ENCODE measurements at places on chromosomes 3 and 15. TPM values are rescaled to one million over a fixed set of nuclear protein-coding genes. Genes with fewer than 3 reads are reported as not detected.

DNA sequence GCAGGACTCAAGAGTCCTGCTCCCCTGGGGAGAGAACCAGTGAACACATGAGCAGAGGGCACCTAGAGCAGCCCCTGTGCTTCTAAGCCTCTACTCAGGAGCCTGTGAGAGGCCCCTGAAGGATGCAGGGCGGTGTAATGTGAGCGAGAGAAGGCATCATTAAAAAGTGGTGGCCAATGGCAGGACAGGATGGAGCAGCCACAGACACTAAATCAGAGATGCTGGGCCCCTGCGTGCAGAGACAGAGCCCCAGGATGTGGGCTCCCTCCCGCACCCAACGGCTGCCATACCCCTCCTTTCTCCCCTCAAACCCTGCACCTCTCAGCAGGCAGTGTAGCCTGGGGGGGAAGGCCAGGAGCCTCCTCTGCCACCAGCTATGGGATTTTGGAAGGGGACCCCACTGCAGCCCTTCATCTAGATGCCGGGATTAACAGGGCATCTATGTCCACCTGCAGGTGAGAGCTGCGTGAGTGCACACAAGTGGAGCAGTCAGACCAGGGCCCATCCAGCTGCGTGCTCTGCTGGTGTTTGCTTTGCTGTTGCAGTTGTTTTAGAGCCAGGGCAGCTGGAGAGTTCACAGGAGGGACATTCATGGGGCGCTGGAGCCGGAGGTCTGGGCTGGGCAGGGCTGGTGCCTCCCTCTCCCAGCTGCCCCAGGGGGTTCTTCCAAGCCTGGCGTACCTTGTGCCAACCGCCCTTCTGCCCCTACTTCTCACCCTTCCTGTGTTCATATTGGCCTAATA lies 5.1 kb upstream of the IQSEC1 start:
- DNase-seq = no peak

DNA sequence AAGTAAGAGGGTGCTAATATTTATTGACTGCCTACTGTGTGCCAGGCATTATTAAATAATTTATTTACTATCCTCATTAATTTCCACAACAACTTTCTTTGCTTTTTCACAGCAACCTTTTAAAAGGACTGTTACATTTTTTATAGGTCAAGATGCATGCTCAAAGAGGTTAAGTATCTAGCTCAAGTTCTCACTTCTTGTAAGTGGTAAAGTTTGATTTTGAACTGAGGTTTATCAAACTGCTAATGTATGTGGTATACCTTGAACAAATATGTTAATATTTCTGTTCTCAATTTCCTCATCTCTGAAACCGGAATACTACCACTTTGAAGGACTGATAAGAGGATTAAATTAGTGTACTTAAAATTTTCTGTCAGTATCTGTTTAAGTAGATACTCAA lies 183.3 kb downstream of the AKAP13 start:
- no peak for DNase-seq

DNA sequence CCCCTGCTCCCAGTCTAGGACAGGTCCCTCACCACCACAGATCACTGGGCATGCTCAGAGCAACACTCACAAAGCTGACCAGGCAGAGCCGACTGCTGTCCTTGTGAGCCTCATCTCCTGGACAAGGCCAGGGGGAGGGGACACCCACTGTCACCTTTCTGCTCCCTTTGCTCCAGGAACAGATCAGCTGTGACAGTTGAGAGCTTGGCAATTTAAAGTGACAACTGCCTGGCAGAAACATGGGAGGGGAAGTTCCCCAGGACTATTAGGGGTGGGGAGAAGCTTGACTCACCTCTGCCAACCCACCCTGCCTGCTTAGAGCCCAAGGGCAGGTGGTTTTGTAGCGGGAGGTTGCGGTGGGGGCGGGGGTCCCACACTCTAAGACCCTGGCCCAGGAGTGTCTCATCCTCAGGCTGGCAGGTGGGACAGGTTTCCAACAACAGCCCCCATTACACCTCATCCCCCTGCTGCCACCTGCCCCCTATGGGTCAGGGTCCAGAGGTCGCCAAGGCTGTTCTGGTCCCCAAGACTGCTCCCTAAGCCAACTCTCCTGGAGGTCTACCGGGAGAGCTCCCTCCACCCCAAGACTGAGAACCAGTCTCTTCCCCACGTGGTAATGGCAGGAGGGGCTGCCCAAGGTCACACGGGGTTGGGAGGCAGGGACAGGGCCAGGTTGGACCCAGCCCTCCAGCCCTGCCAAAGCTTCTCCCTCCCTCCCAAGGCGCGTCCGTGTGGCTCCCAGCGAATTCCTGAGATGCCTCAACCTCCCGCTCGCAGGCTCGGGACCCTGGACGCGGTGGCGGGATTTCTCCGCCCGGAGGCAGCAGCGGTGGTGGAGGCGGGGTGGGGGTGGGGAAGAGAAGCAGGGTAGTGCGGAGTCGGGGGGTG lies 80.4 kb downstream of the IQSEC1 start:
- no peak for DNase-seq

DNA sequence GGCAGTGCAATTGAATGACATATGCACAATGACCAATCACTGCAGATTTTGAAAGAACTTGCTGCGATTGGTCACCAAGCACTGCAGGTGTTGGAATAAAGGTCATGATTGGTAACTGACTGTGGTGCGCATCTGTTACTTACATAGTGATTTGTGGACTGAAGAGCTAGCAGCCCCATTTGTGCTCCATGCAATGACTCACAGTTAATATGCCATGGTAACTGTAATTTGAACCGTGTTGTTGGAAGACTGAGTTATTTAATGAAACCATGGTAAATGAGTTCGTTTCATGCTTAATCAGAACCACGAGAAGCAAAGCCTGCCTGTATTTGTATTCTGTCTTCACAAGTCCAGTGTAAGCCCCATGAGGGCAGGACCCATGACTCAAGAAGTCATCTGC lies 220.5 kb downstream of the TJP1 start:
- DNase-seq = no peak

DNA sequence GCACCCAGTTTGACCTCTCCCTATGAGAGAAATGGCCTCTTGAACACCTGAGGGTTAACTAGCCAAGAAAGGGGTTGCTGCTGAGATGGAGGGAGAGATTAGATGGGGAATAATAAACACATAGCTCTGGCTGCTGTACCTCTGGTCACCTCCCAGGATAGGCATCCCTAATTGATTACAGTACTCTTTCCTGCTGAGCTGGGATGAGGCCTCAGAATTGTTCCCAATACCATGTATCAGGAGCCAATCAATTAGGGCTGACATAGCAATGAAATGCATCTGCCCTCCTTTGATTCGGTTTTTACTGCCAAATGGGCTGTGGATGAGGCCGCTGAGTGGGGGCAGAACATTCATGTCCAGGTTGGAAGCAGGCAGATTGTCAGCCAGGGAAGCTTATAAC lies 339.4 kb upstream of the SLCO3A1 start:
- DNase-seq = no peak

Gene ALPK3
- total RNA-seq = 81.1 TPM

DNA sequence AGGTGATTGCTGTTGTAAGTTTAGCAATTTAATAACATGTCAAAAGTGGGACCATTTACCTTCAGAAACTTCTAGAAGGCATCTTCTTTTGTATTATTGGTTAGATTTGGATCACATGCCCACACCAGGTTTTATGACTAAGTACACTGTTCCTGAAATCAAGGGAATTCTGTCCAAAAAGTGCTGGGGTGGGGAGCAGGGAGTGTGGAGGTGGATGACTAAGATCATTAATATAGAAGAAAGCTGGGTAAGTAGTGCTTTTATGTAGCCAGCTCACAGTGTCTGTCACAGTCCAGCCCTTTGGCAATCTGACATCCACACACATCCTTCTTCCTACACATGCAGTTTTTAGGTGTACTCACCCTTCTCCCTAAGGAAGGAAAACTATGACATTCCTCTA lies 120.0 kb downstream of the TMCO5A start:
- no peak for DNase-seq

Gene TRIM42
- not detected for total RNA-seq

- no peak for DNase-seq
Measured at GRCh38 chr3:50737193-50737905, 62.6 kb downstream of the DOCK3 start.

GRCh38 chr15:27268923-27269322 lies 297.9 kb downstream of the GABRG3 start:
- DNase-seq = no peak

- no peak for DNase-seq
Measured at GRCh38 chr3:69914395-69914794, 85.1 kb upstream of the SAMMSON start.

DNA sequence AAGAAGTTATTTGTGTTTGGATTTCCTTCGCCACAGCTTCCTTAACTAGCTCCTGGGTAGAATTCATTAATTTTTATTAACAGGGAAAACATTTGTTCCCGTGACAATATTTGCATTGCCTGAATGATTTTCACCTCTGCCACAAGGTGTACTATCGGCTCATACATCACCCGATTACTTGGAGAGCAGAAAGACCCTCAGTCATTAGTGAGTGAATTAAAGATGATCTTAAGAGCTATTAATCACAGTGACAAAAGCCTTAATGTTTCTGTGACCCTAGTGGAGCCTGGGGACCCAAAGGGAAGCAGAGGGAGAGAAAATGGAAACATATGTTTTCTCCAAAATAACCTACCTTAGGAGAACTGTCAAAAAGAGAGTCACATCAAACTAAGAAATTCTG lies 228.3 kb downstream of the MECOM start:
- DNase-seq = no peak

Gene GPR27
- total RNA-seq = 0.54 TPM

GRCh38 chr3:102761766-102762165 lies 327.0 kb downstream of the ZPLD1 start:
- DNase-seq = no peak

Gene CHL1
- 7.5 TPM for total RNA-seq

DNA sequence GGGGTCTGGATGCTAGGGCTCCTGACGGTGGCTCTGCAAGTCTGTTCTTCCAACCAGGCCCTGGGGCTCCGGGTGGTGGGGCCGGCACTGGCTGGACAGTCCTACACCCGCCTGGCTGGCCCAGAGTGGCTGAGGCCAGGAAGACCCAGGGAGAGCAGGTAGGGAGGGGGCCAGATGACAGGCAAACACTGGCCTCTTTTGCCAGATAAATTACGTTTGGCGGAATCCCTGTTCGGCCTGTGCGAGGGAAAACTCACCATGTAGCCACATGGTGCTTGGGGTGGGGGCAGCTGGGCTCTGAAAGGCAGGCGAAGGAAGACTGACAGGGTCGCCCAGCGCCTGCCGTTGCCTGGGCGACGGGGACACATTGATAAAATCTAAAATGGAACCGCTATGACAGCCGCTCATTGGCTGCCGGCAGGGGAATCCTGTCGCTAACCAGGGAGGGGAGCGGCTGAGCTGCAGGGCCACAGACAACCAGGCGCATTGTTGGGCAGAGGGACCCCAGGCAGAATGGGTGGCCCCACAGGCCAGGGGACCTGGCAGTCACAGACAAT lies 30.4 kb downstream of the IQSEC1 start:
- DNase-seq = no peak

Gene LNP1
- 3.0 TPM for total RNA-seq

Gene GANC
- 32.0 TPM for total RNA-seq

Gene TBC1D23
- 22.6 TPM for total RNA-seq

Gene OR5K2
- not detected for total RNA-seq

Gene CAMK2N2
- total RNA-seq = not detected

DNA sequence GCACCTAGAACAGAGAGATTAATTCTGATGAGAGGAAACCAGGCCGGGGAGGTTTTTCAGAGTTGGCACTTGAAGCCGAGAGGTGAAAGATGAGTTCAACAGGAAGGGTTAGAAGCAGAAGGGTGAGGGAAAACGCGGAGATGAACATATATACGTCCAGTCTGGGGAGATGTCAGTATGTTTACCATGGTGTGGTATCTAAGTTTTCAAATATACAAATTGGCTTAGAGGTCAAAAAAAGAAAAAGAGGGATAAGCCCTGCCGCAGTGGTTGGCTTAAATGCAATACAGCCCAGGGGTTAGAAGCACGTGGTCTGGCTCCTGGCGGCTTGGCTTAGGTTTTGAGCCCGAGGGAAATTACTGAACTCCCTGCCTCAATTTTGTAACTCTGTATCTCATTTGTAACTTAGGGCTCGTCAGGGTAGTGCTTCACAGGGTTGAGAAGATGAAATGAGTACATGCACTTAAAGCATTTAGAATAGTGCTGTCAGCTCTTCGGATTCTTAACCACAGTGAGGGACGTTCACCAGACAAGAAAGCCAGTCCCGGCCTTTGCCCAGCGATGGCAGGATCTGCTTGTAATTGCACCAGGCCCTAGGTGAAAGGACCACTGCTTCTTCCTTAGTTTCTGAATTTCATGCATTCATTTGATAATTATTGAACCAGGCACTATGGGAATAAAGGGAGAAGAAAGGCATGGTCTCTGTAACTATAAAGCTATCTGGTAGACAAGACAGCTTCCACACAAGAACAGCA lies 6.4 kb downstream of the HES1 start:
- no peak for DNase-seq

- DNase-seq = no peak
Measured at GRCh38 chr3:34925851-34926250, 713.5 kb upstream of the ARPP21 start.

DNA sequence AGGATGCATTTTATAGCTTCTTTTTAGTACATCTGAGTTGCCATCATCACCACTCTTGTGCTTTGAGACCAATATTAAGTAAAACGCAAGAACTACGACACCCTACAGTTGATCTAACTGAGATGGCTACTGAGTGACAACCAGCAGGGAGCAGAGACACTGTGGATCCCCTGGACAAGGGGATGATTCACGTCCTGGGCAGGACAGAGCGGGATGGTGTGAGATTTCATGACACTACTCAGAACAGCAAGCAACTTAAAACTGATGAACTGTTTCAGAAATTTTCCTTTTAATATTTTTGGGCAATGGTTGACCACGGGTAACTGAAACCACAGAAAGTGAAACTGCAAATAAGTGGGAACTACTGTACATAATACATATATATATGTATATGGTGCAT lies 299.2 kb downstream of the ADAMTS17 start:
- no peak for DNase-seq

GRCh38 chr15:57758560-57758959 lies 52.0 kb downstream of the POLR2M start:
- DNase-seq = no peak

DNA sequence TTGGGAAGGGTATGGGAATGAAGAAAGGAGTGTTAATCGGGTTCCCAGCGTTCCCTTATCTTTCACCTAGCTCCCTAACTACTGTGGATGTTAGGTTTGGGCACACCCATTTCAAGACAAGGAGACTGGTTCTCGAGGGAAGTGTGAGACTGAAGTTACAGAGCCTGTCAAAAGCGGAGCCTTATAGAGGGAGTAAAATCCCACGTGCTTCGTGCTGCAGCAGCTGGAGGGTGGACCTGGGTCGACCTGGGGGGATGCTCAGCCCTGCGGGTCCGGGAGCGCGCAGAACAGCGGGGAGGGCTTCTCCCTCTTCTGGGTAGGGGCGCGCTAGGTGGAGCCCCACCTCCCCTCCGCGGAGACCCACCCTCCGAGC lies 314 bp upstream of the TMED3 start:
- no peak for DNase-seq

GRCh38 chr15:86743283-86743903 lies 663.7 kb downstream of the AGBL1 start:
- DNase-seq = no peak

- DNase-seq = no peak
Measured at GRCh38 chr3:66383023-66383422, 117.8 kb downstream of the LRIG1 start.

Gene GATM
- total RNA-seq = 25.0 TPM

Gene GOLGA6A
- 0.14 TPM for total RNA-seq

GRCh38 chr3:134600206-134600605 lies 50.6 kb downstream of the KY start:
- DNase-seq = no peak

GRCh38 chr3:196082619-196082971 lies 705 bp upstream of the TFRC start:
- DNase-seq = no peak

Gene TGFBR2
- total RNA-seq = 250 TPM

Data from thoracic aorta (tissue), 2 donors.